HepG2 (cell line): ENCODE measurements at places on chromosomes 5 and 9. TPM values are rescaled to one million over a fixed set of nuclear protein-coding genes. Genes with fewer than 3 reads are reported as not detected.

ANKRD18A gene
- total RNA-seq: 4.3 and 5.9 TPM in 2 replicates

DNA sequence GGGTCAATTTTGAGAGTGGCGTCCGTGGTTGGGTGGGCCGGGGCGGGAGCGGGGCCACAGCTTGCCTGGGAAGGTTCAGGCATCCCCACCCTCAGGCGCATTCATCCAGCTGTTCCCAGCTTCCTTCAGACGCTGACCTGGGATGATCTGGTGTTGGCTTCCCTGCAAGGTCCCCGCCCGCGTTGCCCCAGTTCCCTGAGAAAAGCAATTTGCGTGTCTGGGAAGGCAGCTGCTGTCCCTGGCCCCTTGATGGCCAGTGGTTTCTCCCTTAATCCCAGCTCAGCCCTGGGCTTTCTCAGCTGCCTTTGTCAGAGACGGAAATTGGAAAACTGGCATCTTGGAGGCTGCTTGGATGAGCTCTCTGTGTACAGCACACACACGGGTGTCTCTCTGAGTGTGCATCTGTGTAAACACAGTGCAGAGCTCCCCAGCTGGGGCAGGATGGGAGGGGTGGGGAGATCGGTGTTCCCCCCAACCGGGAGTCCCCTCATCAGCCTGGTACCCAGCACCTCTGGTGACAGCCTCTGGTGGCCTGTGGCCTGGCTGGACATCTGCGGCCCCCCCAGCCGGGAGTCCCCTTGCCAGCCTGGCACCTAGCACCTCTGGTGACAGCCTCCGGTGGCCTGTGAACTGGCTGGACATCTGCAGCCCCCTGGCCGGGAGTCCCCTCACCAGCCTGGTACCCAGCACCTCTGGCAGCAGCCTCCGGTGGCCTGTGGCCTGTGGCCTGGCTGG is 94.0 kb downstream of the COL5A1 start:
- no peak overlapping the region for H3K27ac ChIP-seq
- no peaks in the 10 kb centered on the region for H3K36me3 ChIP-seq
- DNase-seq: no peak
- no peak overlapping the region for H3K4me3 ChIP-seq
- peaks cover 6% of the 10 kb centered on the region for H3K27me3 ChIP-seq

CAVIN4 gene
- total RNA-seq: 0.53 and 1.00 TPM in 2 replicates

- H3K27me3 ChIP-seq: no peaks in the 10 kb centered on the region; the same call in 1 of the 2 replicates
- H3K36me3 ChIP-seq: no peaks in the 10 kb centered on the region
- no peak overlapping the region for H3K4me3 ChIP-seq
- no peak for DNase-seq
- no peaks in the 10 kb centered on the region for H3K4me1 ChIP-seq
Measured at GRCh38 chr5:3268760-3269330, 326.8 kb upstream of the IRX1 start.

DNA sequence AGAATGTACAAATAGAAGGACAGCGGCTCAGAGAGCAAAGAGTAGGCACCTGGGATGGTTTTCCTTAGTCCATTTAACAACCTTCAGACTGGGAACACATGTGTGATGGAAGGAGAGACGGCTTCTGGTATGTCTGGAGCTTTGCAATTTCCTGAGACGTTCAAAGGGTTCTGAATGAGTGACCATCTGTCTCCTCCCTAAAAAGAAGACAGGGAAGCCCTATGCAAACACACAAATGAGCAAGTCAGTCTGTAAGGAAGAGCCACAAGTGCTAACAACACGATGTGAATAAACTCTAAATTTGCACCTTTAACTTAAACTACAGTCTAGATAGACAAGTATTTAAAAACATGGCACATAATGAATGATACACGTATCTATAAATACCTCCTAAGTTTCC is 391.0 kb downstream of the ICE1 start:
- no peaks in the 10 kb centered on the region for H3K4me1 ChIP-seq
- no peaks in the 10 kb centered on the region for H3K27me3 ChIP-seq
- no peak for DNase-seq
- no peak overlapping the region for H3K27ac ChIP-seq
- H3K36me3 ChIP-seq: no peaks in the 10 kb centered on the region

DNA sequence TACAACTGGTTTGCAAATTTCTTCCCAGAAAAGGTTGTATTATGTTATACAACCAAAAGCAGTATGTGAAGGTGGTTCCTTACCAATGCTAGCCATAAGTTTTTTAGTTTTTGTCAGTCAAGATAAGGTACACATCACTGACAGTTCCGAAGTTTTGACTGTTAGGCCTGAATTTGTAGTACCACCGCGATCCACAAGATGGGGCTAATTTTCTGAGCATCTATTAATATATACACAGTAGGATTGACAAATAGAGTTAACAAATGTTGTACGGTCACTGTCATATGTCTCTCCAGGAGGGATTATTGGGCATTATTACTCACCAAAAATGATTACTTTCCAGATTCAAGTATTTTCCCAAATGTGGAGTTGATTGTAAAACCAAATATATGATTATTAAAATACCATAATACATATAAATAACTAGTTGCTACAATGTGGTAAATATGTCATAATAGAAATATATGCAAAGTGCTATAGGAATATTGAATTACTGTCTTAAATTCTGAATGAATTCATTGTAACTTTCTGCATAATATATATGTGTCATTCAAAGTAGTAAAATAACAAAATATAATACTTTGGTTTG is 28.4 kb upstream of the LRRC19 start:
- no peaks in the 10 kb centered on the region for H3K27me3 ChIP-seq
- H3K4me1 ChIP-seq: no peaks in the 10 kb centered on the region
- H3K27ac ChIP-seq: no peak overlapping the region
- no peak overlapping the region for H3K4me3 ChIP-seq
